ENCODE measurements at places on chromosomes 4 and X. TPM values are rescaled to one million over a fixed set of nuclear protein-coding genes. Genes with fewer than 3 reads are reported as not detected.

GRCh38 chr4:176778491-176778890 lies 14.2 kb downstream of the VEGFC start:
- DNase-seq: no peak

GRCh38 chr4:182764642-182765041 lies 152.5 kb downstream of the DCTD start:
- DNase-seq: no peak

DNA sequence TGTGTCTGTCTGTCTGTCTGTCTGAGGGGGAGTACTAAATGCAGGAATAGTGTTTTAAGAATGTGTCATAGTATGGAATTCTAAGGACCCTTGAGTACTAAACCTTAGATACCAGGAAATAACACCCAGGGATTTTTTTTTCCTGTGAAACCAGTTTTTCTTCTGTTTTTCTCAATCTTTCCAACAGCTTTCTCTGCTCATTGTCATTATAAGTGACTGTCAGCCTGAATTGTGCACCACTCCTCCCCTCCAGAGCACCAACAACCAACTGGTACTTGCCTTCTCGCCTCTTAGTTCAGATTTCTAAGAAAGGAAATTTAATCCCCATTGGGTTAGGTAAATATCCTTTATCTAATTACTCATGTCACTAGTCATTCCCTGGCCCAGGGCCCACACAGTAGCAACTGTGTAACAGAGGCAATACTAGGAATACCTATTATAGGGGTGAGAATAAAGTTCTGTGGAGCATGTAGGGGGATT lies 320.6 kb downstream of the ADGRL3 start:
- no peak for DNase-seq

The HEPH gene
- total RNA-seq: 126 TPM

The NPY2R gene
- total RNA-seq: not detected

DNA sequence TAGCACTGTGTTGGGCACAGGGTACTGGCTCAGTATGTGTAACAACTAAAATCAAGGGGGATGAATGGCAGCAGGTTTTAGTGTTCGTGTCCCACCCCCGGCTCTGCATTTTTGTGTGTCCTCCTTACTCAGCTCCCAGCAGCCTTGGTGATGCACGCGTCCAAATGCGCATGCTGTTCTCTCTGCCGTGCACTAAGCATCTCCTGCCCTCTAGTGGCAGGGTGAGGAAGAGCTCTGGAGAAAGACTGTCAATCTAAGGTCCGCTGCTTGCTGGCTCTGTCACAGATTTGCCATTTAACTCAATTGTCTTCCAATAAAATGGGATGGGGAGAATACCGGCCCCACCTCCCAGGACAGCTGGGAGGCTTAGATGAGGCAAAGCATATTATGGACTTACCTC lies 61.4 kb downstream of the WFS1 start:
- no peak for DNase-seq

- DNase-seq: no peak
These were observed 93.3 kb downstream of the YIPF7 start for GRCh38 chr4:44558031-44558605.

The GRIA3 gene
- total RNA-seq: 2.3 TPM

GRCh38 chrX:45191383-45191782 lies 9.3 kb downstream of the DIPK2B start:
- no peak for DNase-seq

GRCh38 chrX:17025621-17026302 lies 79.3 kb downstream of the REPS2 start:
- no peak for DNase-seq

The L1CAM gene
- 2.1 TPM for total RNA-seq

The SSX2 gene
- total RNA-seq: not detected

DNA sequence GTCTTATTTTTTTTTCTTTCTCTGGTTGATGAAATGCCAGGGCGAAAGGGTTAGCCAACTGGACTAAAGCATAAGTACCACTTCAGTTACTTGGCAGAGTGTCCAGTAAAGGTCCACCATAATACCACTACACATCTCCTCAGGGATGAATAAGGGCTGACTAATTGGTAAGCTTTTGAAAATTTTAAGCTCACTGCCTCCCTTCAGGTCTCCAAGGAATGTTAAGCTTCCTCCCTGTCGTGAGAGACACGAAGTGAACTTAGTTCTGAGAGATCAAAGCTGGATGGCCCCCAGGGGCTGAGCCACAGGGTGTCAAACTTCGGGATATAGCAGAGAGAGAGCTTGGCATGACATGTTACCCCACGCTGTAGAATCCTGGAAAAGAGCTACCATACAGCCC lies 111.4 kb downstream of the VSIG4 start:
- DNase-seq: no peak

The PASD1 gene
- total RNA-seq: not detected

DNA sequence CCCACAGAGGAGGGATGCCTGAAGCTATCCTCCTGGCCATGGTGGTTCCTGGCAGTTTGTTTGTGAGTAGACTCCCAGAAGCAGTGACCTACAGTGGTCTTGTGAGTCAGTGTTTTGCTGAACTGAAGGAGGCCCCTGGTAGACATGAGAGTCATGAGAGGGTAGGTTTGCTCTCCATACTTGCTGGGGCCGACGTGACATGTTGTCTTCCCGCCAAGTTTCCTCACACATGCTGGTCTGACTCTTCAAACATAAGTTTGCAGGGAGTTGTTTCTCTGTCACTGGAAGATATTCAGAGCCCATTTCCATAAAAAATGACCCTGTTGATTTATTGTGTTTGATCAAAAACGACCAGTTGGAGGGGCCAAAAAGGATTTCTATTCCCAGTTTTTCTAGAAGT lies 131.1 kb upstream of the SCML1 start:
- DNase-seq: no peak

DNA sequence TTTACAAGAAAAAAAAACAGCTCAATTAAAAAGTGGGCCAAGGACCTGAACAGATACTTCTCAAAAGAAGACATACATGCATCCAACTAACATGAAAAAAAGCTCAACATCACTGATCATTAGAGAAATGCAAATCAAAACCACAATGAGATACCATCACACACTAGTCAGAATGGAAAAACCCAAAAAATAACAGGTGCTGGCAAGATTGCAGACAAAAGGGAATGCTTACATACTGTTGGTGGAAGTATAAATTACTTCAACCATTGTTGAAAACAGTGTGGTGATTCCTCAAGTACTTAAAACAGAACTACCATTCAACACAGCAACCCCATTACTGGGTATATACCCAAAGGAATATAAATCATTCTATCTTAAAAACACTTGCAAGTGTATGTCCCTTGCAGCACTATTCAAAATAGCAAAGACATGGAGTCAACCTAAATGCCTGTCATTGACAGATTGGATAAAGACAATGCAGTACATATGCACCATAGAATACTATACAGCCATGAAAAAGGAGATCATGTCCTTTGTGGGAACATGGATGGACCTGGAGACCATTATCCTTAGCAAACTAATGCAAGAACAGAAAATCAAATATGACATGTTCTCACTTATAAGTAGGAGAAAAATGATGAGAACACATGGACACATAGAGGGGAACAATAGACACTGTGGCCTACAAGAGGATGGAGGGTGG lies 97.6 kb downstream of the RAB28 start:
- DNase-seq: no peak

DNA sequence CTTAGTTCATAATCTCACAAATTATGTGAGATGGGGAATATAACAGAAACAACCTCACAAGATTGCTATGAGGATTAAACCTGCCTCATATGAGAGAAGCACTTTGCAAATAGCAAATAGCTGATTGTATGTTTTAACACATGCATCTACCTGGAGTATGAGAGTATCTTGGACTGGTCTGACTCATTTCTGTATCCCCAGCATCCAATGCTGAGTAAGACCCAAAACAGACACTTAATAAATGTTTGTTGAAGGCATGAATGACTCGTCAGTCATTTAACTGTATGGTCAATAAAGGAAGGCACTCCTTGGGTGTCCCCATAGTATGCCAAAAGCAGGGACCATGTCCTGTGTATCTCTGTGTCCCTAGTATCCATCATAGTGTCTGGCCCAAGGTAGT lies 350.9 kb upstream of the F9 start:
- DNase-seq: no peak

GRCh38 chr4:41360921-41361793 lies 104.4 kb downstream of the UCHL1 start:
- peak; percentile 67 for DNase-seq

The CTAG2 gene
- total RNA-seq: not detected

GRCh38 chrX:70494441-70494840 lies 49.8 kb downstream of the DLG3 start:
- no peak for DNase-seq

The CT45A1 gene
- total RNA-seq: not detected

DNA sequence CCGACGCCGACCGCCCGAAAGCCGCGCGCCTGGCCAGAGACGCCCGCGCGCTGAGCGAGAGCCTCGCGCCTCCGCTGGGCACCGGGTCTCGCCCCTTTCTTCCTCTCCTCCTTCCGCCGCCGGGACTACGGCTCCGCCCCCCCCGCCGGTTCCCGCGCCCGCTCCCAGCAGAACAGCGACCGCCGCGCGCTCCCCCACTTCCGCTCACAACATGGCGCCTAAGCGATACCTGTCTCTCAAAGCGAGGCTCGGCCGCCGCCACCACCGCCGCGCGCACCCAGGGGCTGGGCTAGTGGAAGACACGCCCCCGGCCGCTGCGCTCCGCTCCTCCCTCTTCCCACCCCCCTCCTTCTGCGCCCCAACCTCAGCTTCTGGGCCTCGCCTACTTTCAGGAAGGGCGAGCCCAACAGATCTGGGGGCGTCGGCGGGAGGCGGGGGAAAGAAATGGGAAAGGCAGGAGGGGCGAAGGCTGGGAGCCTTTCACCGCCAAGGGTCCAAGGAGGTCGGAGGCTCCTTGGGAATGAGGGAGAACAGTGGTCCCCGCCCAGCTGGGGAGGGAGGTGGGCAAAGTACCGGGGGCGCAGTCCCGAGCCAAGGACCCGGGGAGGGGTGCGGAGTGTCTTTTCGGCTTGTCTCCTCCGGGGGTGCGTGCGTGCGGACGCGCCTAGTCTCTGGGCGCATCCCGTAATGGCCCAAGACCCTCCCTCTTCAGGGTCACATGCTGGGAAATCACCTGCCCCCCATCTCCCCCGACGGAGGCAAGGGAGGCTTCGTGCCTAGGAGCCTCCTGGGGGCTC lies at the start of gene RPS6KA3:
Gene RPS6KA3, minus strand, starts transcription at position 100 of the 797 bp plus-strand sequence. CDS start 277 bp downstream, outside the sequence.
- DNase-seq: peak; percentile 79

DNA sequence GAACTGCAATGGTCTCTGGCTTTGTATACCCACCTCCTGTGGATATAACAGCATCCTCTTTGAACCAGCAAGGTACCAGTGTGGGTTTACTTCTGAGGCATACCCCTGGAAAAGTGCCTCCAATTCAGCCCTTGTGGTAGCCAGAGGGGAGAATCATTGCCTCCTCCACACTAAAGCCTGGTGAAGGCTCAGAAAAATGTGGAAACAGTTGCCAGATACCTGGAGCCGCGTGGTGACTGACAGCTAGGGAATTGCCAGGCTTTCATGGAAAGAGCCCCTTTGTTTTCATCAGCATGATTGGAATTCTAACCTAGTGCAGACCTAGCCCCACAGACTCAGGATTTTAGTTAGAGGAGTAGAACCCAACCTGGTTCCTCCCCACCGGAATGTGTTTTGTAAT lies 168.6 kb upstream of the KLF3 start:
- DNase-seq: no peak

DNA sequence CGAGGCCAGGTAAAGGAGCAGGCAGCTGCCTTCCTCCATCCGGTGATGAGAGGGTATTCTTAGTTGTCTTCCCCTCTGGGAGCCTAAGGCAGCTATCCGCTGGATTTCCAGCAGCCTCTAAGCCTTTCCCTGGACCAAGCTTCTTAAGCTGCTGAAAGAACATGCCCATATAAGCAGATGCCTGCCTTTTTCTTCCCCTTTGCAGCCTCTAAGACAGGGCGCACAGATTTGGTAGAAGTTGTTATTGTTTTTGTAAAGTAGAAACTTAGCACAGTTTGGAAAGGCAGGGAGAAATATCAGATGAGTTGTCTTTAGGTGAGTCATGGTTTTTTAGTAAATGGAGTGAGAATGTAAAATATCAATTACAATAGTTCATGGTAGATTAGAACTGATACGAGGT lies 210.8 kb downstream of the ARHGAP10 start:
- no peak for DNase-seq

- no peak for DNase-seq
These were observed 9.8 kb upstream of the PDS5A start for GRCh38 chr4:39987485-39987884.

The CLIC2 gene
- total RNA-seq: 0.54 TPM

- DNase-seq: no peak
These were observed 71.7 kb downstream of the MID1 start for GRCh38 chrX:10548688-10549087.

The GAGE12E gene
- total RNA-seq: not detected

The MYOZ2 gene
- total RNA-seq: 0.16 TPM

- no peak for DNase-seq
These were observed 6.4 kb upstream of the PTTG2 start for GRCh38 chr4:37953620-37954293.

The TRIM75 gene
- total RNA-seq: not detected

The MBNL3 gene
- total RNA-seq: 29.8 TPM

- DNase-seq: no peak
These were observed 181.5 kb upstream of the PSAPL1 start for GRCh38 chr4:7616193-7616592.

The SULT1B1 gene
- 0.34 TPM for total RNA-seq

GRCh38 chr4:80012291-80012690 lies 60.7 kb downstream of the ANTXR2 start:
- no peak for DNase-seq
